ENCODE measurements at places on chromosomes 6 and 20.

- no peak for DNase-seq
Measured at GRCh38 chr20:9021699-9022098, 47.2 kb upstream of the PLCB4 start.

GRCh38 chr6:144659202-144660182 is 374.4 kb downstream of the UTRN start:
- DNase-seq = peak; percentile 42

DNA sequence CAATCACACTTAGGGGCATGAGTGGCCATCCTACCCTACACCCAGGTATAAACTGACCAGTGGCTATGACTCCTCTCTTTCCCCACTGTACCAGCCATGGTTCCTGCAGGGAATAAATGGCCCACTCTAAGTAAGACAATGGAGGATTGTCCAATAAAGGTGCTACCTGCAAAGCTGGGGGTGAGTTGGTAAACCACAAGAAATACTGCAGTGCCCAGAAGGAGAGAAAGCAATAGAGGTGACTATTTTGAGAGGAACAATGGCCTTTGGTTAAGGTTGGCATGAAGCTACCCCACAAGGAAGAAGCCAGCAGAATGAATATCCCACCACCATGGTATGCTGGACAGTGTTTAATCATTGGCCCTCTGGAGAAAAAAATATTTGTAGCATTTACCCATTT is 233.3 kb upstream of the ECI2 start:
- DNase-seq = no peak

DNA sequence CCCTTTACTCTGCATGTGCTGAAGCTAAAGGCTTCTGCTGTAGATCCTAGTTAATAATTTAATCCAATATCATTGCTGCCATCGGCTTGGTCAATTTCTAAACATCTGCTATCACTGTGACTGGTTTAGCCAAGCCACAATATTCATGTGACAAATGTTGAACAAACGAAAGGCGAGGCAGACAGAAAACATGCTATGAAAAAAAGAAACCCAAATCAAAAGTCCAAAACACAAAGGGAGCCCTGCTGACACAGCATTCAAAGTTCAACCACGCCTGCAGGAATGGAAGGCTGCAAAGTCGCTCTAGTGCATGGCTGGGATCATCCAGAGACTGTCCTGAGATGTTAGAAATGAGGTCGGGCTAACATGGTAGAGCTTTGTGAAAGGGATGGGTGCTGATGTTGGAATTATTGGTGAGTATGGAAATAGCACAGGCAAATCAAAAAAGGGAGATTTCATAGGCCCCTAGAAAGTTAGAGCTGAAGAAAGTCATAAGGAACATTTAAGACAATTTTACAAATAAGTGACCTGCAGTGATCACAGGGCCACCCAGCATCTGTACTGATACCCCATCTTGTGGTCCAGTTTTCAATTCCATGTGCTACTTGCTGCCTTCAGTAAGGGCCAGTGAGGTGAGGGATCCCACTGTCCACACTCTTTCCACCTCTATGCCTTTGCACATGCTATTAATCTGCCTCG is 8.8 kb upstream of the NHSL1 start:
- no peak for DNase-seq

GRCh38 chr20:10541668-10542411 is 106.7 kb downstream of the SLX4IP start:
- DNase-seq = no peak

GRCh38 chr6:139337830-139338229 is 36.6 kb downstream of the CITED2 start:
- DNase-seq = peak; percentile 50

DNA sequence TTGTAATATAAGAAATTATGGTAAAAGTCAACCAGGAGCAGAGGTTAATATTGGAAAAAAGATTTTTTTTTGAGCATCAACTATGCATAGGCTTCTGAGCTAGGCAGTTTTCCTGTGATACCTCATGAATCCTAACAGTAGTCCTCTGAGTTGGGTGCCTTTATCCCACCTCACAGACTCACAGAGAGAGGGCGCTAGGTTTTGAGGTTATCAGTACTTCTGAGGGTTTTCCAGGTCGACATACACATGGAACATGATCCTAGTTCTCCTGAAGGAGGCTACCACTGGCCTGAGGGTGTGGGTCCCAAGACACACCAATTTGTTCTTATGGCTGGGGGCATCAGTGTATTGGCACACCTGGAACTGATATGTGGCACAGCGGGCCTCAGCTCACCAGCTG is 358.8 kb upstream of the JAG1 start:
- no peak for DNase-seq

- DNase-seq = peak; percentile 85
Measured at GRCh38 chr6:31834367-31835250, 7.1 kb downstream of the HSPA1B start.

GRCh38 chr20:24778585-24779031 is 170.5 kb upstream of the CST7 start:
- DNase-seq = no peak

DNA sequence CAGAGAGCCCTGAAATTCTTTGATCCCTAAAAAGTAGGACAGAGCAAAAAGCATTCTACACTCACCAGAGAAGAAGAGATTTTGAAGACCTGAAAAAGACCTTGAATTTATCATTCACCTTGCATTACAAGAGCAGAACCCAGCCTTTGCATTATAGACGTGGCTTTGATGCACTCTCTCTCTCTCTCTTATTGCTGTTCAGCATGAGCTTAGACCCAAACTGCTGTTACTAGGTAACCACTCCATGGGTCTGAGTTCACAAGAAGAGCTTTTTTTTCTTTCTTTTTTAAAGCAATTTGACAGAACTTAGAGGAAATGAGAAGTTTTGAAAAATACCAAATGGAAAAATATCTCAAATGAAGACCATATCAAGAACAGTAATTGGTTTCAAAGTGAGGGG is 44.4 kb downstream of the COL9A1 start:
- DNase-seq = no peak

- peak; percentile 98 for DNase-seq
Measured at GRCh38 chr20:21182832-21183563, 57.1 kb downstream of the KIZ start.

GRCh38 chr6:5143634-5144311 is 58.6 kb downstream of the PPP1R3G start:
- peak; percentile 75 for DNase-seq

Measured in AG10803 (cell line).